ENCODE measurements at places on chromosomes 11 and 22.
A peak's percentile ranks its signal among the peaks of the same experiment; 100 is the strongest.

- DNase-seq = no peak
Measured at GRCh38 chr22:37079158-37079557, 27.6 kb downstream of the KCTD17 start.

DNA sequence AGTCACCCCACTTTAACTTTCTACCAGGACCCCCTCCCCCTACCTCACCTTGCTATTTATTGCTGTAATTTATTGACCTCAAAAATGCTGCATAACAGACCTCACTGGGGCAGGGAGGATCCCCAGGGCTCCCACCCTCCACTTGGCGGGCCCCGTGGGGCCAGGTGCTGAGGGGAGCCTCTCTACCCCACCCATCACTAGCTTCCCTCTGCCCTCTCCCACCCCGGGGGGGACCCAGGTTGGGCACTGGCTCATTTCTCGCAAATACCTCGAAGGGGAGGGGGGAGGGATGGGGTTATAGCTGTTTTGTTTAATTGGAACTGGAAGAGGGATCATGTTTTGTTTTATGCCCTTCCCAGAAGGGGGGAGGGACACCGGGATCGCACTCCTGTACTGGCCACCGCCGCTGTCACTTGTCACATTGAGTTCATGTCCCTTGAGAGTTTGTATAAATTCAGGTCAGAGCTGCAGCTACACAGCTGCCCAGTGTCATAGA lies 16.3 kb upstream of the TMEM191C start:
- no peak for DNase-seq

DNA sequence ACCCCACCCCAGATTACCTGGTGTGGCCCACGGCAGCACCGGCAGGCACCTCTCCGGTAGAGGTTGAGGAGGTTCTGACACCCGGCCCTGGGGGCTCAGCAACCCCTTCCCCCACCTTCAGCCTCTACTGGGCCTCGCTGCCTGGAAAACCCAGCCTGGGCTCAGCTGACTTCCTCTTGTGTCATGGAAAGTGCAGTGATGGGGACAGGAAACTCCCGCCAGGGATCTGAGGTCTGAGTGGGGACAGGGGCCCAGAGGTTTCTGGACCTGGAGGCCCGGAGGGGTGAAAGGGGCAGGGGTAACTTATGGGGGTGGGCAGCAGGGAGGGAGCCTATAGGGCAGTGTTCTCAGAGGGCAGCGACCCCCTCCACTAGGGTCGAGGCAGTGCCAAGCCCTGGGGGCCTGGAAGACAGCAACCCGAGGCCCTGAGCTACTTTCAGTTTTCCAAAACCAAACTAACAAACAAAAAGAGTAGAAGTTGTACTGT lies 10.0 kb upstream of the CD5 start:
- DNase-seq = peak; percentile 84

- DNase-seq = no peak
Measured at GRCh38 chr11:45859661-45860140, 12.4 kb downstream of the CRY2 start.

DNA sequence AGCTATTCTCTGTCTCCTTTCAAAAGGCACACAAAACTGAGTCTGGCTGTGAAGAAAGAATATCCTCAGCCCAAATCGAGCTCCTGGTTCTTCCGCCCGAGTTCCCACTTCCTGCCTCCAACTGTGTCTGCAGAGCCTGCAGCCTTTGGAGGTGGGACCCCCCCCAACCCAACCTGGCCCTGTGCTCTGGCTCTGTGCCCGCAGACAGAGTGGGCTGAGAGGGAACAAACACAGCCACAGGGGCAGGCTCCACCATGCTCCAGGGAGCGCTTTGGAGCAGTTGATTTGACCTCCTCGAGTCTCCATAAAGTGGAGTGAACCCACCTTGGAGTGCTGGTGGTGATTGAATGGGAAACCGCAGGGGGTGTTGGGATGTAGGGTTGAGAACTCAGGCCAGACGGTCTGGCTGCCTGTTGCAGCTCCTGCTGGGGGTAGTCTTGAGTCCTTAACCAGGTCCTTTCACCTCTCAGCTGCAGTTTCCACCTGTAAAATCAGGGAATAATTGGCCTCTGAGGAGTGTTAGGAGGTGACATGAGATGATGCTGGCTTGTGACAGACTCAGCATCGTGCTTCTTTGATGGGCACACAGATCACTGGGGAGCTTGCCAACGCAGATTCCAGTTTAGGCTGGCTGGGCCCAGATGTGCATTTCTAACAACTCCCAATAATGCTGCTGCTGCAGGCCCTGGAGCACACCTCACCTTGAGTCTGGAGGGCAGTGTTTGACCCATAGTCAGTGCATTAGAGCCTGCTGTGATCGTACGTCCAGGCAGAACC lies 11.4 kb downstream of the DAGLA start:
- no peak for DNase-seq

DNA sequence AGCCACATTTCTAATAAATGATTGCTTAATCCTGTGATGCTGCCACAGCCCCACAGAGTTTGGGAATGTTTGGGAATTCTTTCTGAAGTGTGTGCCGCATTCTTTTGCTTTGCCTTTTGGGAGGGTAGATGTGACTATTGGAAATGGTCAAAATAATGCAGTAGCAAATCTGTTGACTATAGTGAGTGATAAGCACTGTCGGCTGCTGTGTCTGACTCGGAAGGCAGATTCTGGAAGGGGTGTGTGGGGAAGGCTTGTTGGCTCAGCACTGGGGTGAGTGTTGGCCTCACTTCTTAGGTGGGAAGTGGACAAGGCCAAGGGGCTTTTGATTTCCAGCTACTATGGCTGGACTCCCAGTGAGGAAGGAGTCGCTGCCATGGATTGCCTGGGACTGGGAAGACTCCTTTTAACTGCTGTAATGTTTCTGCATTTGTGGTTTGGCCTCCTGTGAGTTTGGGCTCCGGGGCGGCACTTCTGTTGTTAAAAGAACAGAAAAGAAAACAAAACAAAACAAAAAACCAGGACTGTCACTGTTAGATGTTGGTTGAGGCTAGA lies 20.1 kb downstream of the ZBTB16 start:
- DNase-seq = no peak

DNA sequence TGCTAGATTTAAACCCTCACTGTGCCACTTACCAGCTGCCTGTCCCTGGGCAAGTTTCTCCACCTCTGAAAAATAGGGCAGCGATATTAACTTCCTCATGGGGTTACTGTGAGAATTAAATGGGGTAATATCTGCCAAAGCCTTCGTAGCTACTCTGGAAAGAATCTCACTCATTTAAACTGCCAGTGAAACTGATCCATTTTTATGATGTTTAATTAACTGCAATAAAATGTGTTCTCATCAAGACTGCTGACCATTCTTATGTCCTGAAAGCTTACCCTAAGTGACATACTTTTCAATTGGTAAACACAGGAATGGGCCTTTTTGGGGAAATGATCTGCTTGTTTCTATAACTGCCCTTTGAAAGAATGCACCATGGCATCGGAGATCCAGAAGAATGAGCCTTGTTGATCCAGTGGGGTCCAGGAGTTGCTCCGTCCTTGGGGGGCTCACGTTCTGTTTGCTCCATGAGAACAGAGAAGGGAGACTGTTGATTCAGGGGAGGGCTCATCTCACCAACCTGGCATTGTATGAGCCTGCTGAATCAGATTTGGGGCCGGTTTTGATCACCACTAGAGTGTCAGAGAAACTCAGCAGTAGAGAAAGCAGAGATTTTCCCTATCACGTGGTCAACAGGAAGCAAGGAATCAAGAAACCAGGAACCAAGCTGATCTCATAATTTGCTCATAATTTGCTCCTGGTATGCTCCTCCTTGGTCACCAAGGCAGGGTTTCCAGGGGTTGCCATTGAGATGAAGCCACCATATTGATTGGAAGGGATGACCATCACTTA lies 7.0 kb upstream of the CCDC86 start:
- DNase-seq = peak; percentile 26

- no peak for DNase-seq
Measured at GRCh38 chr11:85723088-85723487, 37.1 kb upstream of the CCDC89 start.

- no peak for DNase-seq
Measured at GRCh38 chr11:74520316-74520715, 26.8 kb upstream of the LIPT2 start.

DNA sequence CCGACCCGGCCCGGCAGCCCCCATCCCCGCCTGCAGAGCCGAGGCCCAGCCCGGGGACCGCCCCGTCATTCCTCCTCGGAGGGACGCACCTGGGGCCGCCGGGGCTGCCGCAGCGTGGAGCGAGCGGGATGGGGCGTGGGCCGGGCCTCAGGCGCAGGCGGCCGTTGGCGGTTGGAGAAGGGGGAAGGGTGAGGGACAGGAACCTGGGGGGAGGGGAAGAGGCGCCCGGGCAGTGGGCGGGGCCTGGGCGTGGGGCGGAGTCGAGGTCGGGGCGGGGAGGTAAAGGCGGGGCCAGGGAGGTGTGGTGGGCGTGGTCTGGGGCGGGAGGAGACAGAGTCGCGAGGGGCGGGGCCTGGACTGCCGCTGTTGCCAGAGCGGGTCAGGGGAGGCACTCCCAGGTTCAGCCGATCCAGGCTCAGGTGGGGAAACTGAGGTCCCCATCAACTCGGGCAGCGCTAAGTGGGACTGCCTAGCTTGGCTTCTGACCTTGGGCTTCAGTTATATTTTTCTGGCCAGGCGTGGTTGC lies at the start of gene TESMIN:
TESMIN (minus strand) TSS at position 190 of the 526 bp plus-strand sequence. CDS start 860 bp downstream, outside the sequence.
- peak; percentile 60 for DNase-seq

- DNase-seq = no peak
Measured at GRCh38 chr22:26798462-26799065, 141.2 kb downstream of the MIAT start.

- peak; percentile 54 for DNase-seq
Measured at GRCh38 chr11:18449251-18449650, 6.4 kb upstream of the LDHAL6A start.
